ENCODE measurements at places on chromosomes 5 and 9.

DNA sequence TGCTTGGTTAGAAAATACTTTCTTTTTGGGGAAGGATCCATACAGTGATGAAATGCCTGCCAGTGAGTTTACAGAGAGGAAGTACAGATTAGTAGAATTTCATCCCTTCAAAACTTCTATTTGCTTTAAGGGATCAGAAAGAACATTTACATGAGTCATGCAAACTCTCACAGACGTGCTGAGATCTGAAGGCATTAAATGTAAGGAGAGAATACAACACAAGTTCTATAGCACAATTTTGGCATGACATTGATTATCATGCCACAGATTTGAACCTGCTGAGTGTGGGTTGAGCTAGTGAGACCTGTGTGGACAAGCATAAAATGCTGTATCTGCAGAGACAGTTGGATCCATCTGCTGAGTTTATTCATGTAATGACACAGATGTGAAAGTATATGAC lies 613.6 kb upstream of the SEMA6A start:
- no peak for DNase-seq

DNA sequence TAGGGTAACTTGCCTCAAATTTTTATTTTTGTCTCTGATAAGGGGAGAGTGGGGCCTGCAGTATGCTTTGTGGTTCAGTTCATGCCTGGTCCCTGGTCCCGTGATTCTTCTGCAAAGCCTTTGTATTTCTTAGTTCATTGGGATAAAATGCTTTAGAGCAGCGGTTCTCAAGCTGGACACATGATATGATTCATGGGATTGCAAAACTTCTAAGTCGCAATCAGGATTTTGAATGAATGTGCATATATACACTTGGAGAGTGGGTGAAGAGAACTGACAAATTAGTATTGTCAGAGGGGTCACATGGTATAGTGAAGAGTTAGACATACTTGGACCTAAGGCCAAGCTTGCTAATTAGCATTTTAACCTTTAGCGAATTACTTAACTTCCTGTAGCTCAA lies 265.4 kb upstream of the KLF9 start:
- DNase-seq, result no peak

GRCh38 chr5:178232124-178232919 lies at the start of gene PHYKPL:
PHYKPL (minus strand) TSS chr5:178232802; CDS start chr5:178232550, 252 bp downstream.
- peak; percentile 81 for DNase-seq

DNA sequence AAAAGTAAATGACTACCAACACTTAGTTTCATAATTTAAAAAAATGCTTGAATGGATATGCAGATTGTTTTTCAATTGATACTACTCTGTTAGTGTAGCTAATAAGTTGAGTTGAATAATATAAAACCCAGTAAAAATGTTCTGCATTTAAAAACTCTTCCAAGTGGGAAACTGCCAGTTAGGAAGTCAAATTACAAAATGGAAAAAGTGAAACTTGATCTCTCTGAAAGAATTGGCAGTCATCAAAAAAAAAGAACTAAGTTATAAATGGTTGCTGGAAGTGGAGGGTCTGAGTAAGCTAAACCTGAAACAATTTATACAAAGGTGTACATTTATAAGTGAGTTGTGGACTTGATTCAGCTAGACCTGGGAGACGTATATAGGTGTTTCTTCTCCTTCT lies 52.4 kb downstream of the VCAN start:
- DNase-seq, result no peak

DNA sequence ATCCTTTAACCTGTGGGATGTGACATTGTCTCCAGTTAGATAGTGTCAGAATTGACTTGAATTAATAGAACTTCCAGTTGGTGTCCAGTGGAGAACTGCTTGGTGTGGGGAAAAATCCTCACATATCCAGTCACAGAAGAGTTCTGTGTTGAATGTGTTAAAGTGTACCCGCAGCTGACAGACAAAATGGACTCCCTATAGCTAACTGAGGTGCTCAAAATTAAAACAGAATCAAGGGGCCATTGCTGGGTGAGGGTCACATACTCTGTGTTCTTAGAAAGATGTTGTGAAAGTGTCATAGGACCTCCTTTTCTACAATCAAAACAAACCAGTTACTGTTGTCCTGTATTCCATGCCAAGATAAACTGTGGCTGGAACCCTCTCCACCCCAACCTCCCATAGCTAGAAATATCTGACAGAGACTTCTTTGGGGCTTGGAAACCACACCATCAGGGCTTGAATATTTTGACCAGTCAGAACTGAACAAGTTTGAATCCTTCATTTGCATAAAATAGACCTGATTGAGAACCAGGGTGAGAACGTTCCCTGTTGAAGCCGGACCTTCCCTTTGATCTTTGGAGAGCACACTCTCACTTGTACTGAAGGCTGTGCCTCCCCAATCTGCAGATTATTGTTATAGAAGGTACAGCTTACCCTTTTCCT lies 164.0 kb upstream of the ZNF608 start:
- DNase-seq, result no peak
